ENCODE measurements at places on chromosomes 16 and 17. TPM values are rescaled to one million over a fixed set of nuclear protein-coding genes. Genes with fewer than 3 reads are reported as not detected.

- no peaks in the 10 kb centered on the region for H3K36me3 ChIP-seq
- no peaks in the 10 kb centered on the region for H3K27me3 ChIP-seq
- peak overlapping the region; percentile 40 for H3K4me3 ChIP-seq
- no peak overlapping the region for H3K27ac ChIP-seq
Observed at GRCh38 chr16:728131-728889, 1.4 kb downstream of the HAGHL start.

DNA sequence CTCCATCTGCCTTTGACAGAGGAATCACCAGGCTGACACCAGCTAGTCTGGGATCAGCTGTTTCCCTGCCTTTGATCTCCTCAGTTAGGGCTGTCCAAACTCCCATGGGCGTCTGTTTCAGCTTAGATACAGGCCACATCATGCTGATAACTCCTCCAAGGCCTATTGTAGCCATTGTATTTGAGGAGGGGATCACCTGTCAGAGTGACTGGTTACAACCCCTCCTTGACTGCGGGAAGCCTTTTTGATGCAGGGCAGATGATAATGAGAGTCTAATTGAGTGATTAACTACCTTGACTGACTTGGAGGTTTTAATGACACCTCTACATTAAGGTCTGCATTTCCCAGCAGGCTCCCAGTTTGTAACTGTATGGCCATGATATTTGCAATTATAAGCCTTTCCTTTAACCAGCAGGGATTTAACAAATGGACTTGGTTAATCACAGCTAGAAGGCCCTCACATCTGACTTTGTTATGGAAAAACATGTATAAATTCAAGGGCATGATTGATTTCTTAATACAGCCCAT lies 863.5 kb downstream of the KCNJ2 start:
- no peaks in the 10 kb centered on the region for H3K4me1 ChIP-seq
- no peak overlapping the region for H3K27ac ChIP-seq
- no peak for DNase-seq
- no peaks in the 10 kb centered on the region for H3K27me3 ChIP-seq
- no peaks in the 10 kb centered on the region for H3K36me3 ChIP-seq
- H3K4me3 ChIP-seq, result no peak overlapping the region

- H3K4me3 ChIP-seq, result no peak overlapping the region
- H3K27me3 ChIP-seq, result no peaks in the 10 kb centered on the region
Observed at GRCh38 chr17:22703204-22703603, 1010.9 kb downstream of the KCNJ18 start.

DNA sequence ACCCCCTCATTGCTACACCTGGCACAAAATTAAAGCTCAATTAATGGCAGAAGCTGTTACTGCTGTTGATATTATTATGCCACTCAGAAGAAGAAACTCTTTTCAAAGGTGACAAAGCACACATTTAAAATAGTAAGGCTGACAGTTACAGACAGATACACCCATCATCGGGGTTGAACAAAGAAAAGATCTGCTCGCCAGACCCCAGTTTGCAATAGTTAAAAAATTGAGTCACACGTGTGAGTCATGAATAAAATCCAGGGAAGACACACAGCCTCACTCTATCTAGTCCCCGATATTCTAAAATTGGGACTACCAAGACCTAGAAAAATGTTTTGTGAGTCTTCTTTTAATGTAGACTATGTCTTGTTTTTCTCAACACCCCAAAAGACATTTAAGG lies 330.0 kb upstream of the SOX9 start:
- H3K4me3 ChIP-seq, result no peak overlapping the region
- no peaks in the 10 kb centered on the region for H3K4me1 ChIP-seq
- no peak overlapping the region for H3K27ac ChIP-seq
- no peak for DNase-seq
- H3K27me3 ChIP-seq, result no peaks in the 10 kb centered on the region

CCL17 gene
- not detected for total RNA-seq

TBX21 gene
- total RNA-seq, result 20.7 TPM

CFAP119 gene
- 4.4 TPM for total RNA-seq

OTOP2 gene
- total RNA-seq, result not detected

Data from activated naive CD8-positive, alpha-beta T cell treated with anti-CD3 and anti-CD28 coated beads, Interleukin-2, amount 10 ng/mL, durations not matched to agents 7 days and 5 days (primary cell).